ENCODE measurements at places on chromosomes 7 and 10.

DNA sequence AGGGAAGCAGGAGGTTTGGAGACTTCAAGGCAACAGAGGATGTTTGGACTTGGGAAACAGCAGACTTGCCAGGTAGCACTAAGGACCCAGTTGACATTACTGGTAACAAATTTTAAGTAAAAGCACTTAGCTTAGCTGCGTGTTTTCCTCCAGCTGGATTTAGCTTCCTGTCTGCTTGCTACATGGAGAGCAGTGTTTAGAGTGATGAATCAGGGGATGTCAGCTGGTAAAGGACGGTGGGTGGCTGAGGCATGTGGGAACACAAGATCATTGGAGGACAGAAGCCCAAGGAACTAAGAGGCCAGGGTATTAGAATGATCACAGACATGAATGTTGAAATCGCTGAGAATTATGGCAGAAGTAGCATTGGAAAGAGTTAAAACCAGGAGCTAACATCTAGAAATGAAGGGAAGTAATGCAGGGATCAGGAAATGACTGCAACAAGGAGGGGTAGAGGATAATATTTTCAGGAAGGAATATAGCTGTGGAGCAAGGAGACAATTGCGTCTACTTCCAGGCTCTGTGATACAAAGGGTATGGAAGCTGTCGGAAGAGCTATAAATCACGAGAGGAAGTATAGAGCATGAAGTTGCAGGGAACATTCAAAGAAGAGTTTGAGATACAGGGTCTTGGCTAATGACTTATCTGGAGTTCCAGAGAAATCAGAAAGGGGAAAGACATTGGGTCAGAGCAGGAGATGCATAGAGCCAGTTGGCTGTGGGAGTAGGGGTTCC is 34.4 kb downstream of the CALD1 start:
- DNase-seq = no peak

GRCh38 chr10:53256623-53257022 is 484.0 kb upstream of the MBL2 start:
- no peak for DNase-seq

GRCh38 chr10:113414543-113414942 is 138.3 kb upstream of the HABP2 start:
- DNase-seq = no peak

GRCh38 chr10:128626397-128627000 is 500.3 kb upstream of the MKI67 start:
- no peak for DNase-seq

- DNase-seq = no peak
These were observed 164.0 kb downstream of the NPSR1 start for GRCh38 chr7:34821932-34822558.

DNA sequence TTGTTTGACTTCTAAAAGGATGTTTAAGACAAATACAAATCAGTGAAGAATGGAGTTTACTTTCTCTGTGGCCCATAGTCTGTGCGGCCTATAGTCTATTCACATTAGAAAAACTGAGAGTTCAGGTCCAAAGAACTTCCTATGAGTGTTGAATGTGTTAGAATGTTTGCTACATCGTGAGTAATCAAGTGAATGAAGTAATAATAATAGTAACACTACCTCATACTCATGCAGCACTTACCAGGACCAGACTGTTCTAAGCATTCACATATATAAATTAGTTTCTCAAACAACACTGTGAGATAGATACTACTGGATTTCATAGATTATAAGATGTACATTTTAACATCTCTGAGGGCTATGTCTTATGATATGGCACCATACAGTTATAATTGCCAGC is 70.4 kb downstream of the RALA start:
- DNase-seq = no peak

- no peak for DNase-seq
These were observed 208.7 kb downstream of the EMX2 start for GRCh38 chr10:117751259-117751658.

GRCh38 chr7:618539-619367 is 99.1 kb upstream of the PDGFA start:
- DNase-seq = no peak

GRCh38 chr7:43768201-43768886 is 9.9 kb downstream of the BLVRA start:
- no peak for DNase-seq

DNA sequence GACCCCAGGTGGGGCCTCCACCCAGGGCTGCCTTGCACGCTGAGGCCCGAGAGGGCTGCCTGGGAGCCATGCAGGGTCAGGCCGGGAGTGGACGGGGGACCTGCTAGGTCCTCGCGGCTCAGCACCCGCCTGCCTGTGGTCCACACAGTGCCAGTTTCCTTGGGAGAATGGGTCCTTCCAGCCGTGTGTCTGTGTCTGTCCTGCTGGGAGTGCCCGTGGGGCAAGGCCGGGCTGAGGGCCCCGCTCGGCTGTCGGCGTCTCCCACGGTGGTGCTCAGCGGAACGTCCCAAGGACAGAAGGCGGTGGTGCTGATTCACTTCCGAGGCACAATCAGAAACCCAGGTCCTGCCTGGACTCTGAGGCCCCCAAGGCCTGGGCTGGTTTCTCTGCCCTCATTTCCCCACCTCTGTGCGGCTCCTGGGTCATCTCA is 23.2 kb upstream of the GTPBP4 start:
- DNase-seq = no peak

GRCh38 chr7:83996879-83997278 is 197.7 kb downstream of the SEMA3A start:
- no peak for DNase-seq

DNA sequence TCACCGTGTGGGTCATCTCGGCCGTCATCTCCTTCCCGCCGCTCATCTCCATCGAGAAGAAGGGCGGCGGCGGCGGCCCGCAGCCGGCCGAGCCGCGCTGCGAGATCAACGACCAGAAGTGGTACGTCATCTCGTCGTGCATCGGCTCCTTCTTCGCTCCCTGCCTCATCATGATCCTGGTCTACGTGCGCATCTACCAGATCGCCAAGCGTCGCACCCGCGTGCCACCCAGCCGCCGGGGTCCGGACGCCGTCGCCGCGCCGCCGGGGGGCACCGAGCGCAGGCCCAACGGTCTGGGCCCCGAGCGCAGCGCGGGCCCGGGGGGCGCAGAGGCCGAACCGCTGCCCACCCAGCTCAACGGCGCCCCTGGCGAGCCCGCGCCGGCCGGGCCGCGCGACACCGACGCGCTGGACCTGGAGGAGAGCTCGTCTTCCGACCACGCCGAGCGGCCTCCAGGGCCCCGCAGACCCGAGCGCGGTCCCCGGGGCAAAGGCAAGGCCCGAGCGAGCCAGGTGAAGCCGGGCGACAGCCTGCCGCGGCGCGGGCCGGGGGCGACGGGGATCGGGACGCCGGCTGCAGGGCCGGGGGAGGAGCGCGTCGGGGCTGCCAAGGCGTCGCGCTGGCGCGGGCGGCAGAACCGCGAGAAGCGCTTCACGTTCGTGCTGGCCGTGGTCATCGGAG is 1.8 kb downstream of the ADRA2A start:
- no peak for DNase-seq

DNA sequence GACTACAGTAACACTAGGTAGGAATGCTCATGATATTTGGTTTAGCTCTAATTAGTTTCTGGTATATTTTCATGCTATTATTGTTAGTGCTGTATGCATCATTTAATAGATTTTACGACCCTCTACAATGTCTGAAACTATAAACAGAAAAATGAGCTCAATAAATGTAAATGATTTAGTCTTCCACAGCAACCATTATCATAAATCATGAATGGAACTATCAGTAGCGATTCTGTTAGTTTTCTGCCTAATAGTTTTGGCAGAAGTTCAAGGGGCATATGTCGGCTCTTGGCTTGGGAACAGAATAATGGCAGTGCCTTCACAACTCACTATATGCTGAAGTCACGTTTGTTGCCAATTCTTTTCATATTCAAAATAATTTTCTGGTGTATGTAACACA is 494.8 kb downstream of the PARD3 start:
- no peak for DNase-seq

- no peak for DNase-seq
These were observed 143.2 kb downstream of the RNLS start for GRCh38 chr10:88439932-88440331.
